ENCODE measurements at places on chromosomes 1 and 21.
A peak's percentile ranks its signal among the peaks of the same experiment; 100 is the strongest.

DNA sequence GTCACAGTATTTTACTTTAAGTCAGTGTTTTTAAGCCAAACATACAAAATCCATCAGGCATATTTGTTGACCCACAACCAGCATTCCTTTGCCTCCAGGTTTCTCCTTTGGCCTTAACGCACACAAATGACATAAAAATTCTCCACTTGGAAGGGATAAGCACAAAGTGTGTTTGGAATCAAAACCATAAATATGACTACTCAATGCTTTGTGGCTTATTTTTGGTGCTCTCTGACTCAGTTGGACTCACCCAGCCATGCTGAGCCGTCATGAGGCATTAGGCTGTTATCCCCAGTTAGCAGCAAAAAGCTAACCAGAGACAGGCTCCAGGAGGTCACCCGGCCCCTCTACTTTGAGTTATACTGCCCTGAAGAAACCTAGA is 948 bp downstream of the PRUNE1 start:
- no peak for DNase-seq

- DNase-seq = no peak
These were observed 14.3 kb downstream of the PDZK1 start for GRCh38 chr1:145692785-145693443.

GRCh38 chr1:41795205-41795762 is 123.4 kb downstream of the HIVEP3 start:
- no peak for DNase-seq

DNA sequence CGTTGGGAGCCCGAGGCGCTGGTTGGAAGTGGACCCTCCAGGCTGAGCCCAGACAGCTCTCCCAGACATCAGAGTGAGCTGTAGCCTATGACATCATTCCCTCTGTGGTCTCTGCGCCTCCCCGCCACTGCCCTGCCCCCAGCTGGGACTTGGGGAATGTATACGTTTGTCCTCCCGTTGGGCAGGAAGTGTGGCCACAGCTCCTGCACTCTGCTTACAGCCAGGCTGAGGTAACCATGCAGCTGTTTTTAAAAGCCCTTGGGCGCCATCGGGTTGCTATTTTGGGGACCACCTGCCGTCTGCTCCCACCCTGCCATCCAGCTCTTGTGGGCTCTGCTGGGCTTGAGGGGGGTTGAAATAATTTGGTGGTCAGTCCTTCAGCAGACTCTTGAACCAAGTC is 7.8 kb downstream of the VASH2 start:
- no peak for DNase-seq

GRCh38 chr1:31954607-31955283 is 16.6 kb upstream of the PTP4A2 start:
- no peak for DNase-seq

DNA sequence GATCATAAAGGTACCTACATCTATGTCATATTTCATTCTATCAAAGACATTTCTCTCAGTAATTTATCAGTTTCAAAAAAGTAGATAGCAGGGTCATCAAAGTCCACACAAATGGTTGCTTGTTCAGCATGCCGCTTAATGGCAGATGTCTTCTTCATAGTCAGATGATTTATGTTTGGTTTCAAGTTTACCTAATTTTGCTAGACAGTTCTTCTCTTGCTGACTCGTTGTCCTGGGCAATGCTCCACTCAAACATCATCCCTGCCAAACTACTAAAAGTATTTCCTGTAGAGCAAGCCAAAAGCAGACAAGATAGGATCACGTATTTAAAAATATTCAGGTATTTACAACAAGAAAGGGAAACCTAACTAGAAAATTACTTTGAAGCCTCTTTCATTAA is 13.6 kb downstream of the NUP210L start:
- DNase-seq = no peak

DNA sequence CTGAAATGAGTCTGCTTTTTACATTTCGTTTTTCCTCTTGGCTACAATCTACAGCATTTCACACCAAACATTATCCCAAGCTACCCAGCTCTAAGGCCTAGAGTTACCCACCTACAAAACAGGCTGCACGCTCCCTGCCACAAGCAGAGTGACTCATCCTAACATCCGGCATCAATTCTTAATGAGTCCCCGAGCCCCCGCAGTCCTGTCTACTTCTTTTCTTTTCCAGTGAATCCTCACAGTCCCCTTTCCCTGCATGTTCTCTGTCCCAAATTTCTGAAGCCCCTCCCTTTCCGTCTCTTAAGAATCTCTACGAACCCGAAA is 650 bp downstream of the PCNX2 start:
- no peak for DNase-seq

- DNase-seq = no peak
These were observed 18.0 kb downstream of the KIAA0319L start for GRCh38 chr1:35539073-35539823.

GRCh38 chr1:14777516-14778506 is 179.3 kb downstream of the KAZN start:
- DNase-seq = no peak

GRCh38 chr1:150579945-150580642 is 684 bp upstream of the MCL1 start:
- DNase-seq = no peak

DNA sequence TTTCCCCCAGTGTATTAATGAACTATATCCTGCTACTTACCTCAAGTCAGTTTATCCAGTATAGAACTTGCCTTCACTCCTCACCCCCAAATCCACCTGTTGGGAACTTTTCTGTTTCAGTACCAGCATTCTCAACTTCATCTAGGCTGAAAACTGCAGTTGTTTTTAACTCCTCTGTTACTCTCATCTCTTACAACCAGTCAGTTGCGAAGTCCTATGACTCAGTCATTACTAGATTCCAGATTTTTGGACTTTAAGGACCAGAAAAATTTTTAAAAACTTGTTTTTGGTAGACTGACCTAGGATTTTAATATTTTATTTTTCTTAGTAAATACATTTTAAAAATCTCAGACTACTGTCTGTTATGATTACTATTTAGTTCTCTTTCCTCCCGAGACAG is 8.1 kb downstream of the GNAI3 start:
- DNase-seq = no peak

- DNase-seq = no peak
These were observed 252.1 kb downstream of the TM2D1 start for GRCh38 chr1:61472876-61473275.

DNA sequence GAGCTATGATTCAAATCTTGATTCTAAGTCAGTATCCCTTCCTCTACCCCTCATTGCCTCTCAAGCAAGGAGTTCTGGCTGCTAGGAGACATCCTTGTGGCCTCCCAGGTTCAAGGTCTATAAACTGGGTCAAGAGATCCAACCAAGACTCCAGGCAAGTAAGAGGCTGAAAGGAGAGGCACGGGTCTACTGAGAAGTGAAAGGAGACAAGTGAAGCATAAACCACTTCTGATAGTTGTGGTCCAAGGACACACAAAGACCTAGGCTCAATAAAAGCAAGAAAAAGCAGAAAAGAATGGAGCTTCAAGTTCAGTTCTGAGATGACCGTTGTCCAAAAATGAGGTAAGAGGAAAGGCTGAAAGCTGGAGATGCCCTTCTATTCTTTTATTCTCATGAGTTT is 17.8 kb upstream of the PPP2R5A start:
- no peak for DNase-seq

DNA sequence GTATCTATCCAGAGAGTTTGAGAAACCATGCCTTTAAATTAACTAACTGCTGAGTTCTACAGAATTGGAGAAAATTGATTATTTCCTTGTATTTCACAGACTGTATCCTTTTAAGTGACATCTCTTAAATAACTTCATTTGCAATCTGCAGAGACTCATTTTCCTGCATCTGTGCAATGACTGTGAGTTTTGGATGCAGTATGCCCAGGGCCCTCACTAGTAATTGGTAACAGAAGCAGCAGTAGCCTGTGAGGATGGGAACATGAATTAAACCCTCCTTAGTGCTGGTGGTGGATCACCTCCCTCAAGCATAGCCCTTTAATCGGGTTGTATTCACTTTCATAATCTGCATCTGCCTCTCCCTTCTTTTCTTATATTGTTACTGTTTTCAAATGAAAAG is 21.7 kb upstream of the SH3D21 start:
- DNase-seq = no peak

DNA sequence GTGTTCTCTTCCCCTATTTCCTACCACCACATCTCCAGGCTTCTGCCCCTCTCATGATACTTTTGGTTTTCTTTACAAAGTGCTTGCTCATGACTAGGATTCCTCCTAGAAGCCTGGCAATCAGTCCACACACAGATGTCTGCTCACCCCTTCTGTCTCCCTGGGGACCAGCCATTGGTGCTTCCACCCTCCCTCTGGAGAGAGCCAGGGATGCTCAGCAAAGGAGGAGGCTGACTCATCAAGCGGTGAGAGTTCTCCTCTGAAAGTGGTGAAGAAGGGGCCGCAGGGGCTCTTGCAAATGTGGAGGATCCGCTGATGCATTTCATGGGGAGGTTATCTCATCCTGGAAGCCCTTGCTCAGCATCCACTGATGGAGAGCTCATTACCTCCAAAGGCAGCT is 14.5 kb downstream of the NT5C1A start:
- DNase-seq = no peak

DNA sequence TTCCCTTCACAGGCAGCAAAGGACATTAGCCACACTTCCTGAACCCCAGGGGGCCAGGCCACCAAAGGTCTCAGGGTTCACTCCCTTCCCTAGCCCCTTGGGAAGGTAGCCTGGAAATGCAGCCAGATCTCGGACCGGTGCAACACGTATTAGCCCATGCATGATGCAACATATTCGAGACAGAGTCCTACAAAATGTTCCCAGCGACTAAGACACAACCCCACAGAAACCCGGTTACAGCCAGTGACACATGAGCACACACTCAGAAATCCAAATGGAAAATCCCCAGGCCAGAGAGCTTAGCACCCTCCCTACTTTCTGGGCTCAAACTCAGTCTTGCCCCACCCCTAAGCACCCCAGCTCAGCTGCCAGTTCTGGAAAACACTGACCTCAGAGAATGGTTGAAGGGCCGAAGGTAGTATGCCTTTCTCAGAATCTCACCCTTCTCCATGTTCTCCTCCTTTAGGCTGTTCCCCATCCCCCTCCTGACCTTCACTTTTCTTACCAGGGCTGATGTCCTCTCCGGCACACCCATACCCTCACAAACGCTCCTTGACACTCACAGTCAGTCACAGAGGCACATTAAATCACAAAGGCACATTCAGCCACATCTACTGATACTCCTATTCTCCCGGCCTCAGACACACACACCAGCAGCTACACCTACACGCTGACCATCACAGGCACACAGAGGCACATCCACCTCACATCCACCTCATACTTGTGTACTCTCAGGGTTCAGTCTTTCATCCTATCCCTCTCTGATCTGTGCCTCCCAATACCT is at the start of gene TSPAN1:
TSS of gene TSPAN1 (plus strand) at position 640 of the 784 bp plus-strand sequence. CDS start 6,021 bp downstream, outside the sequence.
- no peak for DNase-seq

GRCh38 chr1:93766451-93766850 is 84.8 kb upstream of the BCAR3 start:
- no peak for DNase-seq

DNA sequence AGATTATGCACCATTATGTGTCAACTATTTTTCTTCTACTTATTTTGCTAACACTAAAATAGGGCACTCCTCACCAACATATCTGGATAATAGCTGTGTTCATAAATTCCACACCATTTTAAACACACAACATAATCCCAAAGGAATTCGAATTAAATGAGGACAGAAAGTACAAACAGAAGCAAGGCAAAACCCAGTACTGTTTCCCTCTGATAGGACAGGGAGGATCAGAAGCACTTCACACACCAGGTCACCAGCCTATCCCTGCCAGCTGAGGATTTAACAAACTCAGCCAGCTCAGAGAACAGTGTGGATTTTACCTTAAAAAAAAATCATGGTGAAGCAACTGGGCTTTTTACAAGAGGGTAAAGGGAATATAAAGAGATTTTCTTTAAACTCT is 20.0 kb downstream of the CRYZ start:
- DNase-seq = no peak

GRCh38 chr1:232878086-232878485 is 72.3 kb upstream of the NTPCR start:
- no peak for DNase-seq

DNA sequence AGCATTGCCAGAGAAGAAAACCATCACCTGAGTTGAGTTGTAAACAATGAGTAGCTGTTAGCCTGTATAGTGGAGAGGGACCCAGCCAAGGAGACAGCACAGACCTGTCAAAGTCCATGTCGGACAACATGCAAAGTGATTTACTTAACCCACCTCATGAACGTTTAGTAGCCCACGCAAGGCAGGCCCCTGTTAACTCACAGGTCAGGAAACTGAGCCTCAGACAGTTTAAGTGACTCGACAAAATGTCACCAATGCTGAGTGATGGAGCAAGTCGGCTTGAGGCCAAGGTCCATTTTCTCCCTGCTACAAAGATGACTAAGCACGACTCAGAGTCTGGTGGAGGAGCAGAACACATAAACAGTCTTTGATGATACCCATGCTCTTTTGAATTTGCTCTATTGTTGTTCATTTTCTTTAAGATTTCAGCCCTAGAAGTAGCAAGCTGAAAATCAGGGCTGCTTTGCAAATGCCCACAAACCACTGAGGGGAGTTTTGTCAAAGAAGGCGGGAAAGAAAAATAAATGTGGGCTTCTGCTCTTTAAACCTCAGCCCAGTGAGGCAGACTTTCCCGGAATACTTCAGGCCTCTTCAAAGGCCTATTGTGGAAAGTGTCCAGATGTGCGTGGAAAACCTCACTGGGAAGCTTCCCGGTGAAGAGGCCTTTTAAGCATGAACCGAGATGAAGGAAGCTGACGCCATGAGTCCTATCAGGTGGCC is 83.8 kb upstream of the HOOK1 start:
- DNase-seq = no peak

GRCh38 chr1:42168763-42169162 is 4.2 kb upstream of the GUCA2A start:
- DNase-seq = no peak

GRCh38 chr1:206886831-206887230 is 10.4 kb upstream of the IL24 start:
- no peak for DNase-seq

GRCh38 chr21:44833663-44834062 is 15.8 kb upstream of the SUMO3 start:
- no peak for DNase-seq

DNA sequence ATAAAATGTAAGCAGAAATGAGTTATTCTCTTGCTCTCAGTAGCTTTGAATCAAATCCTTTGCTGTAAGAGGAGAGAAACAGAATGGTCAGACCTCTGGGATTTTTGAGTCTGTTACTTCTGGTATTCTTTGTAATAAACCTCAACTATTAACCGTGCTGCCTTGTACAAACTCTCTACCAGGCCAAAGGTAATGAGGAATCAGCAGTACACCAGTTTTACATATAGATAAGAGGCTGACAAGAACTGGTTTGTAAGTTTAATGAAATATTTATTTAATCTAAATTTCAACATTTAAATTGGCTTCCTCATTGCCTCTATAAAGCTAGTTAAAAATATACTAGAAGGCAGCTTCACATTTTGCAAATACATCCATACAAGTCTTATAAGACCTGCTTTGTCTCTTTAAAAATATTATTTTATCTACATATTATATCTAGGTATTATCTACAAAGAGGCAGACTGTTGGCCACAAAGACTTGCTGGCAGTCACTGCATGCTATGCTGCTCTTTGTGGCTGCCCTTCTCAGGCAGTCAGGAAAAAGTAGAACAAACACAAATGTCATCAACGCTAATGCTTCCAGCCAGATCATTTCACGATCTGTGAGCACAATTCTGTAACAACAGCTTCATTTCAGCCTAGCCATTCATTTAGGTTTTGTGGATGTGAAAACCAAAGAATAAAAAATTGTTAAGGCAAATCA is 173.0 kb downstream of the GABPA start:
- no peak for DNase-seq

- DNase-seq = peak; percentile 41
These were observed 32.1 kb downstream of the EYA3 start for GRCh38 chr1:28056129-28056925.

All from NCI-H187 (cell line).